ENCODE measurements at places on chromosomes 16 and 17.

DNA sequence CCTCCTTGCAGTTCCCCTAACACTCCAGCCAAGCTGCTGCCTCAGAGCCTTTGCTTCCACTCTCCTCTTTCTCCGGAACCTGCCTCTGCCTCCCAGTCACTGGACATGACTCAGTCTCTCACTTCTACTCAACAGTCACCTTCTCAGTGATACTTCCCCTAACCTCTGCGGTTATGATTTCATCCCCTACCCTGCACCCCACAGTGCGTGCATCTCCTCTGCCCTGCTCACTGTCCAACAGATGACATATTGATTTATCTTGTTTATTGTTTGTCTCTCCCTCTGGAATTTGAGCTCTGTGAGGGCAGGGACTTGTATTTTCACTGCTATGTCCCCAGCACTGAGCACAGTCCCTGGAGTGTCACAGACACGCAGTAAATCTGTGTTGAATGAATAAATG is 100.7 kb downstream of the CYLD start:
- DNase-seq: no peak

DNA sequence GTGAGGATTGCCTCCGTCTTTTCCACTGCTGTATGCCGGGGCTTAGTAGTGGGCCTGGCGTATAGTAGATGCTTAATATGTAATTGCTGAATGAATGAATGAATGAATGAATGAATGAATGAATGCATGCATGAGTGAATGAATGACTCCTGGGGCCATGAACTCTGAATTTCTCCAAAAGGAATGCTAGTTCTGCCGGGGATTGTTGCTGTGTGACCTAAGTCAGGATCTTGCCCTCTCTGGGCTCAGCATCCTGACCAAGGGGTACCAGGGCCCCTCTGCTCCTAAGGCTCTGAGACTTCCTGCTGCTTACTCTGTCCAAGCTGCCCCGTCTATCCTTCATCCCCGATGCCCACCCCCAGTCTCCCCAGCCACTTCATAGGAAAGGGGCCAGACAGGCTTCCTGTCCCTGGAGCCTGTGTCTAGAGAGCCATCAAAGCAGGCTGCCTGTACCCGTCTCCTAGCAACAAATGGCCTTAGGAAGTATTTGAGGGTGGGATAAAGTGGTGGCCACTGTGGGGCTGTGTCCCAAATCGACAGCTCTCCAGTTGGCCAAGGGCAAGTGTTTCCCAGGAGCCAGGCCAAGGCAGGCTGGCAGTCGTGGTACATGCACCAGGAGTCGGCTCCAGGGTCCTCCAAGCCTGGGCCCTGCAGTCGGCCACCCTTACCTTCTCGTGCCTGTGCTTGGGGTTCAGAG is 11.6 kb upstream of the MPRIP start:
- no peak for DNase-seq

DNA sequence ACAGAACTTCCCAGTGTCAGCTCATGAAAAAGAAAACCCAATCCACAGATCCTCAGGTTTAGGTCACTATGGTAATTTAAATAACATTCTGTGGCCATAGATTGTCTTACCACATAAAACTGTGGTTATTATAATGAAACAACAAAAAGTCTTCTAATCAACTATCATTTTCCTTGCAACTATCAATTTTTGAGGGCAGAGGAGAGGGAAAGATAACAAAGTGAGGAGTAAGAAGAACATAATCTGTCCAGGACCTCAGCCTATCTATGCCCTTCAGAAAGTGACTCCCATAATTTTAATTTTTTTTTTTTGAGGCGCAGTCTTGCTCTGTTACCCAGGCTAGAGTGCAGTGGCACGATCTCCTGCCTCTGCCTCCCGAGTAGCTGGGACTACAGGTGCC is 4.0 kb upstream of the GGNBP2 start:
- no peak for DNase-seq

DNA sequence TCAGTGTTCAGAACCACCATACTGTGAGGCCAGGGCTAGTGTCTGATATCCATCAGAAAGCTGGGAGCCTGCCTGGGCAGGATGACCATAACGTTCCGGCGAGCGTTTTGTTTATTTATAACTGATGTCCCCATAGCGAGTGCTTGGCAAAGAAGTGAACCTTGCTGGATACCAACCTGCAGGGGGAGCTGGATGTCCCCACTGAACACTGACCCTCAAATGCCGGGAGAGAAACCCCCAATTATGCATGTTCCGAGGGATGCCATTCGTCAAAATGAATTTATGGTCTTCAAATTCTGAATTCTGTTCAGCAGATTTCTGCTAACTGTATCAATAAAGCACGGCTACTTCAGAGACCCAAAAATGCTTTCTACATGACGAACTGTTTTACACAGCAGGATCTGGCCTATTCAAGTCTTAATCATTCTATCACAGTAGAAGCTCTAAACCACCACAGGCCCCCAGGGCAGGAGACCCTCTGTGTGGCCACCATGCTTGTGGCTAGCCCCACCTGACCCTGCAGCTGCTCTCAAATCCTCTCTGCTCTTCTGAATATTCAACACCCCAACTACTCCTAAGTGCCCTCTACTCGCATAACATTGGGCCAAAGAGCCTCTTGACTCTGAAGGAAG is 15.2 kb downstream of the MED24 start:
- no peak for DNase-seq

DNA sequence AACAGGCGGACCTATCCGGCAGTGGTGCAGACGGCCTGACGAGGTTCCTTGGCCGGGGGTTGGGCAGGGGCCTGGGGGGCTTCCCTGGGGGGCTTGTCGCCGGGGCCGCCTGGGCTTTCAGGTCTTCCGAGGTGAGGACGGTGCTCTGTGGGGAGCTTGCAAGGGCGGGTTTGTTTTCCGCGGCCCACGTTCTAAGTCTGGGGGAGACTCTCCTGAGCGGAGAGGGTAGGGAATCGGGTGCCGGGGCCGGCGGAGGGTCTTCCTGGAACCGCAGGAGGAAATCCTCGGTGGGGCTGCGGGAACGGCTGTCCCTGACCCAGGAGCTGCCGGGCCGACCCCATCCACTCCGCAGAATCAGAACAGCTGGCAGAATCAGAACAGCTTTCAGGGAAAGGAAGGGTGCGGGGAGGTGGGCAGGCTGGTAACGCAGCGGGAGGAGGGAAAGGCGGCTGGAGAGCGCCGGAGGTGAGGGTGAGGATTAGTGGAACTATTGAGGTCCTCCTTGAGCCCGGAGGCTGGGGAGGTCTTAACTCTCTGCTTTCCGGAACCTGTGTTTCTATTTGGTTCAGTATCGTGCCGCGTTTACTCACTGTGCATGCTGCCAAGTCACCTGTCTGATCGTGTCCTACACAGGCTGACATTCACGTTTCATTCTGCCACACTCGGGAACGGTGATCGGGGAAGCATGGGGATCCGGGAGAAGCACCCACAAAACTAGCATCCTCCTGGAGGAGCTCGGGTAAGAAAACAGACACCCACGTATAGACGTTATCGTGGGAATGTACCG is 28.9 kb downstream of the CPSF4L start:
- DNase-seq: no peak

DNA sequence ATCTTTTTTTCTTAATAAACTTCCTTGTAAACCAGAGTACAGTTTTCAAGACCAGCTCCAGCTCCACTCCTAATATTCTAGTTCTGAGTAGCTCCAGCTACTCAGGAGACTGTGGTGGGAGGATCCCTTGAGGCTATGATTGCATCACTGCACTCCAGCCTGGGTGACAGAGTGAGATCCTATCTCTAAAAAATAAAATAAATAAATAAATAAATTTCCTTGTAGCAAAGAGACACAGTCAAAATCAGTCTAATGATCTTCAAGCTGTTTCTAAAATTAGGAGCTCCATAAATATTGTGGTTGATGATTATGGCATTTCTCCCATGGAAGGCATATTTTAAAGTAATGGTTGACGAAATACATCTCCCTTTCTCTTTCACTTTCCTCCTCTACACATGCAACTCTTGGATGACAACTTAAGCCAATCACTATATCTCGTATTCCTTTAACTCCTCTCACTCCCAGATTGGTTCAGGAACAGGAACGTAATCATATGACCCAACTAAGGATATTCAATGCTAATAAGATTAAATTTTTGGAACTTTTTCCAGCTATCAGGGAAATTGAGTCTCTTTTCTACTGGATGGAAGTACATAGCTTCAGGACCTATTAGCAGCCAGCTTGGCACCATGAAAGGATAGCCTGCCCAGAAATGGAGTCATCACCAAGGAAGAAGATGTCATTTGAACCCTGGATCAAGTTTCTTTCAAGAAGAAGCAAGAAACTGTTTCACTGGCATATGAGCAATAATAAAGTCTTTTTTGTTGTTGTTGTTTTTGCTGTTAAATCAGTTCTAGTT is 42.1 kb upstream of the TAOK1 start:
- no peak for DNase-seq

DNA sequence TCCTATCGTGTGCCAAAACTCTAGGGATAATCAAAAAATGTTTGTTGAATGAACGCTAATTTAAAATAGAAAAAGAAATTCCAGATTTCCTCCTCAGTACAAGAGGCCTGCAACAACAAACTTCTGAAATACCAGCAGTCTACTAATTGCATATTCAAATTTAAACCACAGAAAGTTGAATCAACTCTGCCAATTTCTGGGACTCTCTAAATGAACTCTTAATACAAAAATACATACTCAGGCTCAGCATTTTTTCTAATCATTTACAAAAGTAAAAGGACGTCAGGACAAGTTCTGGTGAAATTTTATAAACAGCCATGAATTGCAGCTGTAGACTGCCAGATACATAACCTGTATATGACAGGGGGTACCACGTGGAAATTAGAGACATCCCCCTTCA is 49.0 kb downstream of the KANSL1 start:
- no peak for DNase-seq

DNA sequence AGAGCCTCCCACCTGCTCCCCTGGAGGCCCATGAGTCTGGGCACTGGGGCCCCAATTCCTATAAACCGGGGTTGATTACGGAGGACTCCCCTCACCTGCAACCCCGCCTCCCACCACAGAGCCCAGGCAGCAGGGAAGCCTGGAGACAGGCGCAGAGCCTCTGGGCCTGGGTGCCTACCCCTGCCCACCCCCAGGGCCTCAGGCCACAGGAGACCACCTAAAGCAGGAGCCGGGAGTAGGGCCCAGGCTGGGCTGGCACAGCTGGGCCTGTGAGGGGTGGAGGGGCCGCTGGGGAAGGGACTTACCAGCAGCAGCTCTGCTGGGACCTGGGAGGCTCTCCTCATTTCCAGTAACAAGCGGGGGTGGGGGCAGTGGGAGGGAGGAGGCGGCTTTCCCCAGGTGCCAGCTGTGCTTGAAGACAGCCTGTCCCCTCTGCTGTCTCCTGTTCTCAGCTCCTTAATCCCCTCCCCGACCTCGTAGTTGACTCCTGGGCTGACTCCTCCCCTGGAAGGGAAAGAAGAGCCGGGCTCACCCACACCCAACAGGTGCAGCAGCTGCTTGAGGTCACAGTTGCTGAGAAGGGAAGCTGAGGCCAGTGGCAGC is 46.8 kb downstream of the TMEM235 start:
- no peak for DNase-seq

- no peak for DNase-seq
Observed at GRCh38 chr16:75095204-75095621, 21.4 kb downstream of the LDHD start.

DNA sequence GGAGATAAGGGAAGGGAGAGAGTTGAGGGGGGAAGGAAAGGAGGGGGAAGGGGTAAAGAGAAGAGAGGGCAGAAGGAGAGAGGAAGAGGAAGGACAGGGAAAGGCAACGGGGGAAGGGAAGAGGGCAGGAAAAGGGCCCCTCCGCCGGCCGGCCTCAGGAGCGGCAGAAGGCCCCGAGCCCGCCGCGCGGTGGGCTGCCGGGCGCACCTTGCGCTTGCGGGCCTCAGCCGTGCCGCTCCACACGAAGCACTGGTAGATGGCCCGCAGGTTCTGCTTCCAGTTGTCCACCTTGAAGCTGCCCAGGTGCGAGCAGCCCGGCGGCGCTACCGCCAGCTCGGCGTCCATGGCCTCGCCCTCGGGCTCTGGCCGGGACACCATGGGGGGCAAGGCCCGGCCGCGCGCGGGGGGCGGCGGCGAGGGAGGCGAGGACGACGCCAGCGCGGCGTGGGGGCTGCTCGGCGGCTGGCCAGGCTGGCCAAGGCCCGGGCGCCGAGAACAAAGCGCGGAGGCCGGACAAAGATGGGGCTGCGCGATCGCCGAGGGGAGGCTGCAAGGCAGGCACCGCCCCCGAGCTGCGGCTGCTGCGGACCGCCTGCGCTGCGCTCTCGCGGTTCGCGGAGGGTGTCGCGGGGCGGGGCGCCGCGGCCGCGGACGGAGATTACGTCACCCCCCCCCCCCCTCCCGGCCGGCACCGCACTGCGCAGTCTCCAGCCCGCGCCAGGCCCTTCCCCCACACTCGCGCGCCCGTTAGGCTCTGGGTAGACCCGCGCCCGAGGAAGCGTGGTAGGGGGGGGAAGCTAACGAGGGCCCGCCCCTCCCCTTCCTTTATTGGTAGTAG is at the start of gene USP22:
Gene USP22 (minus strand): TSS at position 554 of the 838 bp plus-strand sequence. CDS start 176 bp downstream, at position 378.
- DNase-seq: no peak
